Myocyte (in vitro differentiated cells): ENCODE measurements at places on chromosomes 5 and 9. TPM values are rescaled to one million over a fixed set of nuclear protein-coding genes. Genes with fewer than 3 reads are reported as not detected.

- no peak for DNase-seq
Measured at GRCh38 chr5:80269991-80270438, 14.2 kb upstream of the SERINC5 start.

PDE6A gene
- total RNA-seq: 0.35 and 0.47 TPM in 2 replicates

GRCh38 chr9:135524130-135524861, 3.1 kb downstream of the LCN1 start:
- peak; percentile 33 for DNase-seq

NLN gene
- total RNA-seq: 26.3 and 31.1 TPM in 2 replicates

RPS23 gene
- total RNA-seq: 1,872 and 2,361 TPM in 2 replicates

GRCh38 chr5:173618927-173619519, 2.6 kb upstream of the BOD1 start:
- peak; percentile 73 for DNase-seq

- no peak for DNase-seq
Measured at GRCh38 chr9:135907006-135907430, 328 bp downstream of the CAMSAP1 start.

DNA sequence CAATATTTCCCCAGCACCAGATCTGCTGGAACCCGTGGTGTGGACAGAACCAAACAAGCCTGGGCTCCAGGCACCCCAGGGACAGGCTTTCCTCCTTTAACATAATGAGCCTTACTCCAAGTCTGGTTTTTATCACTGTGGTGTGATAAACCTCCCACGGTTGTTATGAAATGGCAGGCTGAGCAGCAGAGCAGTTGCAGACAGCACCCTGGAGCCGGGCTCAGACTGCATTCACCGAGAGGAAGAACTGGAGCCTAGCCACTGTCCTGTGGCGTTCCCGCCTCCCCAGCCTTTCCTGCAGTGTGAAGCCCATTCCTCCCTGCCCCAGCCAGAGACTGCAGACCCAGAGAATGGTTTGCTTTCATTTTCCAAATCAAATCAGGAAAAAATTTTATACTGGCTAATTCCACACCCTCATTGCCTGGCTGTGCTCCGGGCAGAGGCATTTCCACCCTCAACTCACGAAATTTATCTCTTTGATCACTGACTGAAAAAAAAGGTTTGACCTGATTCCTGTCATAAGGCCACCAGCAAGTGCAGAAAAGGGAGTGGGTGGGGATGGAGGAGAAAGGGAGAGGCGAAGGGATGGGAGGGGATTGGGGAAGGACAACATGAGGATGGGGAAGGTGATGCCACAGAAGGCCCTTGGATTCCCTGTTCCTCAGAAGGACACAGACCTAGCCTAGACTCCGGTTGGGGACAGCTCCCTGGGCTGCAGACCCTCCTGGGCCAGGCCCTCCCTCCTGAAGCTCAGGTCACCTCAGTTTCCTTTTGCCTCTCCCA, 18.9 kb downstream of the IPPK start:
- DNase-seq: no peak

CPLANE1 gene
- 21.6 and 31.2 TPM in 2 replicates for total RNA-seq

PURA gene
- total RNA-seq: 18.0 and 18.3 TPM in 2 replicates

GRCh38 chr5:122444411-122444810, 132.4 kb downstream of the SNCAIP start:
- DNase-seq: no peak

DNA sequence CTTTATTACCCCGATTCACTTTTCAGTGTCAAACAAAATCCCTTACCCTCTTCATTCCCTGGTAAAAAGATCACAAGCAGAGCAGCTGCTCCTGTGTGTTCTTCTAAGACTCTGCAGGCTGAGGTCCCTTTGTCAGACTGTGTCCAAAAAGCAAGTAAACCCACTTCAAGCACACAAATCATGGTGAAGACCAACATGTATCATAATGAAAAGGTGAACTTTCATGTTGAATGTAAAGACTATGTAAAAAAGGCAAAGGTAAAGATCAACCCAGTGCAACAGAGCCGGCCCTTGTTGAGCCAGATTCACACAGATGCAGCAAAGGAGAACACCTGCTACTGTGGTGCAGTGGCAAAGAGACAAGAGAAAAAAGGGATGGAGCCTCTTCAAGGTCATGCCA, 34.5 kb downstream of the CREBRF start:
- DNase-seq: peak; percentile 13

GRCh38 chr5:122924203-122924602, 78.8 kb downstream of the SNX24 start:
- DNase-seq: no peak

DNA sequence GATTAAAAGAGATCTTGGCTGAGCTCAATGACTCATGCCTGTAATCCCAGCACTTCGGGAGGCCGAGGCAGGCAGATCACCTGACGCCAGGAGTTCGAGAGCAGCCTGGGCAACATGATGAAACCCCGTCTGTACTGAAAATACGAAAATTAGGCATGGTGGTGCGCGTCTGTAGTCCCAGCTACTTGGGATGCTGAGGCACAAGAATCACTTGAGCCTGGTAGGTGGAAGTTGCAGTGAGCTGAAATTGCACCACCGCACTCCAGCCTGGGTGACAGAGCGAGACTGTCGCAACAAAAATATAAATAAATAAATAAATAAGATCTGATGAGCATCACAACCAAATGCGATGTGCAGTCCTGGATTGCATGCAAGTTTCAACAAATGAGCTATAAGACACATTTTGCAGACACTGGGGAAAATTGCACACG, 8.7 kb upstream of the ENG start:
- DNase-seq: no peak

GRCh38 chr5:34625246-34625645, 30.9 kb upstream of the RAI14 start:
- peak; percentile 28 for DNase-seq

- DNase-seq: no peak
Measured at GRCh38 chr5:6602441-6602840, 30.4 kb downstream of the NSUN2 start.

GRCh38 chr9:117873664-117874063, 169.5 kb downstream of the TLR4 start:
- DNase-seq: no peak

DNA sequence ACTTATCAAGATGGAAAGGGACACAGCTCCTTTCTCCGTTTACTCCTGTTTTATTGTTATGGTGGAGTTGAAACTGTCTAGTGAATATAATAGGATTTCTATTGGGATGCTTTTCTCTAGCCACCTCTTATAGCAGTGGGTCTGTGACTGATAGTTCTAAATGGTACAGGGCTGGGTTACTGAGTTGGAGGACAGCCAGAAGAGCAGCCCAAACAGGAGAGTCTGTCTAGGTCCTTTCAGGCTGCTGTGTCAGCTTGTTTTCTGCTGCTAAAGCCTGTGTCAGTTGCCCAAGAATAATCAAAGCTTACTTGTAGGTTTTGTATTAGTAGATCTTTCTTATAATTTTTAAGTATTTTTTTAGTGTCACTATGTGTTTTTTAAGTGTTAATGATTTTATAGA, 356.0 kb upstream of the SEMA6A start:
- no peak for DNase-seq

NAIF1 gene
- 9.9 and 12.3 TPM in 2 replicates for total RNA-seq

SLC1A1 gene
- 0.57 and 1.1 TPM in 2 replicates for total RNA-seq

GRCh38 chr5:148645527-148645926, 8.8 kb downstream of the HTR4 start:
- DNase-seq: peak; percentile 1

GRCh38 chr9:132892400-132892799, 13.7 kb downstream of the SPACA9 start:
- no peak for DNase-seq
